Activated T-helper 9 cell treated with anti-CD3 and anti-CD28 coated beads, Interleukin-2, amount 50 U/mL, for 16 hours (primary cell): ENCODE measurements at places on chromosomes 7 and 10.

- no peak for DNase-seq
These were observed 90.8 kb downstream of the CHN2 start for GRCh38 chr7:29285444-29285793.

DNA sequence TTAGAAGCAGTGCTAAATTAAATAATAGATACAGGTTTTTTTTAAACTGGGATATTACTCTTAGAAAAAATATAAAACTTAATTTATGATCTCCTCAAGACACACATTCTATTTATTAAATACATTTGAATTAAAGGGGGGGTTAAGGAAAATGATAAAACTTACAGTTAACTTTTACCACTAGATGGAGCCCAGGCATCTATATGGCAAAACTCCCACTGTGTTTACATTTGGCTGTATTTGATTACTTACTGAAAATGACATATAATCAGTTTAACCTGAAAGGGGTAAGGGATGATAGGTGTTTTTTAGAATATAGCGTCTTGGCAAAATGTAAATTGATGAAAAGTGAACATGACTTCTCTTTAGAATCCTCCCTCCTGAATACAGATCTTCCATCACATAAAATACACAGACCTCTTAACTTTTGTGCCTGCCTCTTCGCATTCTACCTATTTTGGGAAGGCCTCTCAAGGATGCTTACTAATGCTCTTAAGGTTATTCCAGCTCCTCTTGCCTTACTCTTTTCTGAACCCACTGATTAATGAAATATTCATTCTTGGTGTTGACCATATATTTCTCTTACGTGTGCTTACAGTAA lies 235.7 kb downstream of the AGMO start:
- DNase-seq: no peak

- DNase-seq: no peak
These were observed 1247.8 kb downstream of the GATA3 start for GRCh38 chr10:9302140-9302746.

DNA sequence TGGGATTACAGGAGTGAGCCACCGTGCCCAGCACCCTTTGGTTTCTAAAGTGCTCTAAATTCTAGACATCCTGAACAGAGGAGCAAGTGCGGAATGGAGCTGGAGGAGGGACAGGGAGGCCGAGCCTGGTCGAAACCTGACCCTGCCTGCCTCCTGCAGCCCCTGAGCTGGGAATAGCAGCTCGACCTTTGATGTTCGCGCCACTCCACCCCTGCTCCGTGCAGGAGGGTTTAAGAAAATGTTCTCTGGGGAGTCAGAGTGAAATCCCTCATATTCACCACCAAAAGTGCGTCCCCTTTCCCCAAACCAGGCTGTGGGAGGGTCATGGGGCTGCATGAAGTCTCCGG lies 1.8 kb downstream of the PGAM2 start:
- no peak for DNase-seq

GRCh38 chr10:1411956-1412355 lies 325.4 kb downstream of the ADARB2 start:
- DNase-seq: no peak

DNA sequence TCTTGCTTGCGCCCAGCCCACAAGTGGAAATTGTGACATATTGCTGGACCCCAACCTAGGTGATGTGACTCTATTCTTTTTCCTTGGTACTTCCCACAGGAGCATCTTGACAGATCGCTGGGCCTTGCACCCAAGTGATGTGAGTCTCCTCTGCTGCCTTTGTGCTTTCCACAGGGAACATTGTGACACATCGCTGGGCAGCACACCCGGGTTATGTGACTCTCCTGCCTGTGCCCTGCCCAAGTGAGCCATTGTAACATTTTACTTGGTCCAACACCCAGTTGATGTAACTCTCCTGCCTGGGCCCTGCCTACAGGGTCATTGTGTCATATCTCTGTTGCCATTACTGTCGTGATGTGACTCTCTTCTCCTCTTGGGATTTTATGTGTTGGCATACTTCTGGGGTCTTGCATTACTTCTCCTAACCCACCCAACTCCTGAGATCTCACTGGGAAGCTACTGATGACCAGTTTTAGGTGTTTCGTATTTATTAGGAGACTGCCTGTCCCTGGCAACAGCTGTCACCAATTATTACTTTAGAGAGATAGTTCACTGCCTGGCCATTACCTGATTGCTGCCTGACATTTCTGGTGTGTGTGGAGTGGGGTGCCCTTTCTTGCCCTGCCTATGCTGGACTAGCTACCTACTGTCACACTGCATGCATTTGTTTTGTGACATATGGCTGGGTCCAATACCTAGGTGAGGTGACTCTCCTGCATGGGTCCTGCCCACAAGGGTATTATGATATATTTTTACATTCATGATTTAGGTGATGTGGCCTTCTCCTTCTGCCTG lies 45.4 kb upstream of the ZNF680 start:
- no peak for DNase-seq

DNA sequence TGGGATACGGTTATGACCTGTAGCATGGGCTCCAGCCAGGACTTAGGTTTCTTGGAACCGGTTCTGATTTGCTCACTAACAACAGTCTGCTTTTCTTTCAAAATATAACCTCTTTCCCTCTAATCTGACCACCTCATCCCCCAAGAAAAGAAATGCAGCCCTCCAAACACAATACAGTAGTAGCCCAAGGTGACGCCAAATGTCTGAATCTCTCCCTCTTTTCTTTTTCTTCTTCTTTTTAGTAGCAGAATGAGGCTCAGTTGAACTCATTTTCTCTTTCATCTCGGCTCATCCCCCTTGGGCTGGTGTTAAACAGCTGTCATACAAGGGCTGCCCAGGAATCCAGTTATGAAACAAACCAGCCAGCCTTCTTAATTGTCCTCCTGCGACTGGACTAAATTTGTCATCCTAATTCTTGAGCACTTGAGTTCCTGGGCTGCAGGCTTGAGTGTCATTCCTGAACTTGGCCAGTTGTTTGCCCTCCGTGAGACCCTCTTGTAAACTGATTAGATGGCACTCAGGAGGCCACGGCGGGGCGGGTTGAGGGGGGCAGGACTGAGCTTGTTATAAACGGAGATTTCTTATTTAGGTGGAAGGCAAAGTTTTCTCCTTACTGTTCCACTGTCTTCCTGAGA lies 94.8 kb downstream of the SORCS3 start:
- DNase-seq: no peak

- DNase-seq: peak; percentile 49
These were observed 630 bp downstream of the RSBN1L start for GRCh38 chr7:77696643-77697534.

DNA sequence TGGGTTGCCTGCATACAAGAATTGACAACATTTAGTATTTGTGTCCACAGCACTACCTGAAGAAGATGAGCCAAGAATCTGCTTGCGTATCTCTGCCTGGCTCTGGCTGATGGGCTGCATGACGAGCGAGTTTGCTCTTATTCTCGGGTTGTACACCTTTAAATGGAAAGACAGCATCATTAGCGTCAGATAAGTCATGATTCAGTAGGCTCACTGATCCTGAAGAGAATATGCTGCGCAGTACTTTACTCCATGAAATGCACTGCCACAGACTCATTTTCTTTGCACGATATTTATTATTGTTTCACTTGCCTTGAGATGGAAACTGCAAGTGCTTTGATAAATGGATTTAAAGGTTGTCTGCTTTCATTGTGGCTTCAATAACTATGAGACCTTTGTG lies 28.6 kb downstream of the DHX32 start:
- DNase-seq: no peak

GRCh38 chr10:94088926-94089381 lies 95.2 kb downstream of the PLCE1 start:
- no peak for DNase-seq

- no peak for DNase-seq
These were observed 153.2 kb upstream of the ADCY1 start for GRCh38 chr7:45420843-45421495.

DNA sequence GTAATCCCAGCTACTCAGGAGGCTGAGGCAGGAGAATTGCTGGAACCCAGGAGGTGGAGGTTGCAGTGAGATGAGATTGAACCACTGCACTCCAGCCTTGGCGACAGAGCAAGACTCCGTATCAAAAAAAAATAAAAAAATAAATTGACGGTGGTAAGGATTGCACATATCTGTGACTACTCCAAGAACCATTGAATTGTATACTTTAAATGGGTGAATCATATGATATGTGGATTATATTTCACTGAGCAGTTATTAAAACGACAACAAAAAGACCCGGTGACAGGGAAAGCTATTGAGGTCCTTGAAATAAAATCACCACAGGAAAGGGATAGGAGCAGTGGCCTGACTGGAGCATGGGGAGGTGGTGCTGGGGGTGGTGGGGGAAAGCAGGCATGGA lies 31.2 kb upstream of the COMTD1 start:
- DNase-seq: no peak

GRCh38 chr10:98295401-98295811 lies 27.4 kb upstream of the LOXL4 start:
- no peak for DNase-seq

DNA sequence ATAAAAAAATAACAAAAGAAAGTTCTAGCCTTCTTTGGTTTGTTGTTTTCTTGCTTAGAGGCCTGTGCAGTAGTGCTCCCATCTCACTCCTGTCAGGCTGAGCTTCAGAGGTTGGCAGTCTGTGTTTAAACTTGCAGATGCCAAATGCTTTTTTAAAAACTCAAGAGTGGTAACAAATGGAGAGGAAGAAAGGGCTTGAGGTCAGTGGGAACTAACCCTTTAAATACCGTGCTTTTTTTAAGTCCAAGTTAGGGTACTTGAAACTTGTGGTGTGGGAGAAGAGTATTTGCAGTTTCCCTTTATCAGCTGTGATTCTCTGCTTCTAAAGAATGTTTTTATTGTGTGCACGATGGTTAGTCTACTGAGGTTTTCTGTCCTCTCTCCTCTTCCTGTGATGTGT lies 29.4 kb downstream of the ZRANB1 start:
- no peak for DNase-seq

- DNase-seq: no peak
These were observed 317.5 kb downstream of the SFMBT2 start for GRCh38 chr10:7093368-7093767.

DNA sequence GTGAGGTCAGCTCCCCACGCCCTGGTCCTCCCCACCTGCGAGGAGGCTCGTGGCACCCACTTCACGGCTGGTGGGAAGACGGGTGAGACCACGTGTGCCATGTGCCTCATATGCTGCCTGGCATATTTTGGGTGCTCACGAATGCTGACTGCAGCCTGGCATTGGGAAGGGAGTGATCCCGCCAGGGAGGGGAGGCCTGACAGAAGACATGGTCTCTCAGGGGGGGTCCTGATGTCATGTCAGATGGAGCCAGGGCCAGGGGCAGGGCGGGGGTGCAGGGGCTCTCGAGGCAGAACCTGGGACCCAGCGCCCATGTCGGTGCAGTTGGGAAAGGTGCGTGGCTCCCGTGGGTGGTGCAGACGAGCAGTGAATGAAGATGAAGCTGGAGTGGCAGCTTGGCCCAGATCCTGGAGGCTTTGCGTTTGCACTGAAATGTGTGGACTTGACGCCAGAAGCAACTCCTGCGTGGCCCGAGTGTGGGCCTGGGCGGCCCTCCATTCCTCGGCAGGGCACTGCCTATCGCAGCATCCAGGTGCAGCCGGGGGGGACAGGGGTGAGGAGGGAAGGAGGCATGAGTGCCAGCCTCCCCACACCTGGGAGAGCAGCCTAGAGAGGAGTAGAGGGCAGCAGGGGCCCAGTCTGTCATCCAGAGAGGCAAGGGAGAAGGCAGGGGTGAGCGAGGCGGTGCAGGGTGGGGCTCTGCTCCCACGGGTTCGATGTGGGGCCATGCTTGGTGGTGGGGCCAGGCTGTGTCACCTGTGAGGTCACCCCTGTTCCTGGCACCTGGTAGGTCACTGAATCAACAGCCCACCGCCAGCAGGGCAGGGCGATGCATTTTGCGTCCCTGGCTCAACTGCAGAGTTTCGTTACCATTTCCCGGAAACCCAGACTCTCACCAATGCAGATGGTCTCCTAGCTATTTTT lies 385.6 kb downstream of the DNAJB6 start:
- DNase-seq: no peak

DNA sequence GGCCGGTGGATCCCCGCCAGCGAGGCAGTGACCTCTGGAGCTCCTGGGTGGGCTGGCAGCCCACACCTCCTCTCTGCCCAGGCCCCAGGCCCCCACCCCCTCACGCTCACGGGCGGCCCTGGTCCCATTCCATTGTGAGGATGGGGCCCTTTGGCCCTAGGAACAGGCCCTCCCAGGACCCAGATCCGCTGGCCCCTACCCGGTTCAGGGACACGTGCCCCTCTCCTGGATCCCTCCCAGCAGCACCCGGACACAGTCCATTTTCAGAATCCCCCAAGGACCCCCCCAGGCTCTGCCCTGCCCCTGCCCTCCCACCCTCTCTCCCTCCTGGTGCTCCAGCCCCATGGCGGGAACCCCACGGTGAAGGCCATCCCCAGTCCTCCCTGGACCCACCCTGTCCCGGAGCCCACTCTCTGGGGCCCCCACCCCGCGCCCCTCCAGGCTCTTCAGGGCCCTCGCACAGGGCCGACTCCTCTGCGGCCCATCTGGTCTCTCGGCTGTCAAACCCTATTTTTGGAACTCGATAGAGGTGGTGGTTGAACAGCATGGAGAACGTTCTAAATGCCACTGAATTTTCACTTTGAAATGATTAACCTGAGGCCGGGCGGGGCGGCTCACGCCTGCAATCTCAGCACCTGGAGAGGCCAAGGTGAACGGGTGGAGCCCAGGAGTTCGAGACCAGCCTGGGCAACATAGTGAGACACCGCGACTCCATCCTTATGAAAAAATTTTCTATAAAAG lies 8.1 kb downstream of the ADAP1 start:
- no peak for DNase-seq

GRCh38 chr10:72981882-72982529 lies 27.4 kb upstream of the PLA2G12B start:
- DNase-seq: no peak

- no peak for DNase-seq
These were observed 8.7 kb upstream of the CDHR1 start for GRCh38 chr10:84185526-84186175.

- DNase-seq: no peak
These were observed 11.6 kb downstream of the MLXIPL start for GRCh38 chr7:73612598-73613269.

DNA sequence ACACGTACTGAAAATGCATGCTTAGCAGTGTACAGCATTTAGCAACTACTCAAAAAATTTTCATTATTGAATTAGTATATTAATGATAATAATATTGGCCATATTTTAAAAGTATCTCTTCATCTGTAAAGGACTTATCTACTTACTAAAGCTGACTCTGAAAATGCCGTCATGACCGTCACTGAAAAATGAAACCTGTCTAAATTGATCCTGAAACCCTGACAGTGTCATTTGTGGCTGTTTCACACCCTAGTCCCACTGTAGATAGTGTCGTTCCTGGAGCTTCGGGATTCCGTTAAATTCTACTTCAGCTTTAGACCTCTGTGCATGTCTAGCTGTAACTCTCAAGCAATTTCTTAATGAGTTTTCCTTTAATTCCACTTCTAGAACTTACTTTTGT lies 35.8 kb upstream of the EZH2 start:
- no peak for DNase-seq

GRCh38 chr10:62050346-62050892 lies 148.9 kb downstream of the ARID5B start:
- no peak for DNase-seq
